ENCODE measurements at places on chromosomes 3 and 15.

GRCh38 chr3:184289426-184289938, 9.6 kb upstream of the PSMD2 start:
- DNase-seq = no peak

DNA sequence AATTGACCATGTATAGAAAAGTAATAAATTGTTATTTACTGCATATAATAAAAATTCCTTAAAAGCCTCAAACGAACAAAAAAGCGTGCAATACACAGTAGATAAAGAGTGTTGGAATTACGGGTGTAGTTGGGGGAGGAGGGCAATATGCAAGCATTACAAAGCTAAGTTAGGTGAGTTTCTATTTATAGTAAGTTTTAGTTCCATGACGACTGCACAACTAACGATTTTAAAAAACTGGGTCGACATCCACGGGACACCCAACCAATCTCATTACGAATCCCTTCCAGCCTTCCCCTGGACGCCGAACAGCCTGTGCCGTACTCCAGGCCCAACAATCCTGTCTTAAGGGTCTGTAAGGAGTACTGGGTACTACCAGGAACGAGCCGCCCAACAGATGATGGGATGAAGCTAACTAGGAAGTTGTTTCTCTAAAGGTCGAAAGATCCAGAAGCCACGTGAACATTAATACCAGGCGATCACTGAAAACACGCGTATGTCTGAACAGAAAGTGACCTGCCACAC, 677 bp downstream of the POLQ start:
- DNase-seq = no peak

DNA sequence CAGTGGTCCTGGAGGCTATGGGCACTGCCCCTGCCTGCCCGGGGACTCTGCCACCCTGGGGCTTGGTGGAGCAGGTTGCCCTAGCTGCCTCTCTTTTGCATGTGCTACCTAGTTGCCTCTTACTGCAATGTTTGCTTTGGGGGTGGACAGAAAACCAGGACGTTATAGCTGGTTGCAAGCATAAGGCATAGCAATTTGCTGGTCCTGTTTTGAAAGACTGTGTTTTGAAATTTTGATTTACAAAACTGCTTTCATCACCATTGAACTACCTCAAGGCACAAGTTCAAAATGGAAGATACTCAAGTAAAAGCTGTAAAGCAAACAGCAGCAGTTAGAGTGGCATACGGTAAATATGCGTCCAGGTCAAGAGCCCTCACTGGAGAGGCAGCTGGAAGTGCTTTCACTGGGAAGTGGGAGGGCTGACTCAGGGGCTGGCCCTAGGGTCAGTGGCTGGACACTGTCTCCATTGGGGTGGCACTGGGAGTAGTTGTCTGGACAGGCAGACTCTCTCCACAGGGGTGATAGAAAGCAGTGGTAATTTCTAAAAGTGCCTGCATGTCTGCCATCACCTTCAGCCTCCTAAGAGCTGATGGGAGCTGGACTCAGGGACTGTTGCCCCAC, 138.1 kb downstream of the CHDH start:
- DNase-seq = no peak

GRCh38 chr3:80855482-80855881, 906.0 kb downstream of the GBE1 start:
- DNase-seq = no peak

- DNase-seq = no peak
Measured at GRCh38 chr15:100107151-100107550, 234.6 kb downstream of the ADAMTS17 start.

GRCh38 chr15:59696332-59696731, 7.2 kb upstream of the BNIP2 start:
- DNase-seq = no peak

DNA sequence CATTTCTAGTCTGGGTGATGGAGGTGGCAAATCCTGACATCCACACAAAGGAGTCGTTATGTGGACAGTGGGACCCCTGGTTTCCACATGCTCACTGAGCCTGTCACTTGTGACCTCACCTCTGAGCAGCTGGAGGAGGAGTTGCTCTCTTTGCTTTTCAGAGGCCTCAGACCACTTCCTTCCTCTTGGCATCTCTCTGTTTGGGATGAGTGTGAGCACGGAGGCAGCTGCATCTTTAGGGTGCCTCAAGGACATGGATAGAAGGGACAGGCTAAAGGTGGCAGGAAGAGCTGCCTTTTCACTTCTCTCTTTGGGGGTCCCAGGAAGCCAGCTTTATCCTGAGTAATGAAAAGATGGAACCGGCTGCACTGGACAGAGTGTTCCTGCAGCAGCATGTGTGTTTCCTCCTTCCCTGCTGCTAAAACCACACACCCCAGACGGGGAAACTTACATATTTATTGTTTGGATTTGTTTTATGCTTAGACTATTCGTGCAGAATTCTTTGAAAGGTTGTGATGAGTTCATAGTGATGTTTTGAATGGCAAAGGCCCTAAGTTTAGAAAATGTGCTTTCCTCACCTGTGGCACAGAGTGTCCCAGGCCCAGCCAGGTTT, 31.8 kb downstream of the GPR171 start:
- no peak for DNase-seq

GRCh38 chr15:35546511-35547381, 781 bp upstream of the DPH6 start:
- no peak for DNase-seq

GRCh38 chr15:82807920-82808633, 1.4 kb upstream of the WHAMM start:
- no peak for DNase-seq

DNA sequence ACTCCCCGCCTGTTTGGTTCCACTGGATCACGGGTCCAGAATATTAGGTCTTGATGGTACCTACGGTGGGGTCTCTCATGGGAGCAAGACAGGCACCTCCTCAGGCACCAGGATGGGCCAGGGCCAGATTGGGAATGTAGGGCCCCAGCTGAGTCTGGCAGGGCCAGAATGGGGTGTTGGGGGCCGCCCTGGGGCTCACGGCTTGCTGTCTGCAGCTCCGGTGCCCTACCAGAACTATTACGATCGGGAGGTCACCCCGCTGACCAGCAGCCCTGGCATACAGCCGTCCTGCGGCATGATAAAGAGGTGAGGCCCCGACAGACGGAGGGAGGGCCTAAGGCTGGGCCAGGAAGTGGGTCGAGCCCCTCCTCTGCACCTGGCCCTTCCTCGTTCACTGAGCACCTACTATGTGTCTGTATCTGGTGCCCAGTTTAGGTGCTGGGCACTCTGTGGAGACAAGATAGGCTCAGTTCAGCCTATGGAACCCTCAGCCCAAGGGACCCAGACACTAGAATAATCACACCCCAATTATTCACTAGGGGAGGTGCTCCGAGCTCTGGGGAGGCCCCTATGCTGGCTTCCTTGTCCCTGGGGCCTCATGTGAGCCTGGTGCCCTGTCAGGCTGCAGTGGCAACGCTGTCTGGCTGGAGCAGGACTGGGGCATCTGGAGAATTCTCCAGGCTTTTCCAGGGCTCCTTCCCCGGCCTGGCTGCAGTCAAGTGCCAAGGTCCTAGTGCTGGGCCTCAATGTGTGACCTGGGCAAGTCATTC, 37.9 kb downstream of the PSTPIP1 start:
- no peak for DNase-seq

- DNase-seq = no peak
Measured at GRCh38 chr3:115525731-115526130, 97.6 kb upstream of the GAP43 start.

GRCh38 chr3:160001148-160001760, 12.6 kb downstream of the IL12A start:
- DNase-seq = no peak

- DNase-seq = no peak
Measured at GRCh38 chr15:78079298-78080087, 2.0 kb upstream of the TBC1D2B start.

DNA sequence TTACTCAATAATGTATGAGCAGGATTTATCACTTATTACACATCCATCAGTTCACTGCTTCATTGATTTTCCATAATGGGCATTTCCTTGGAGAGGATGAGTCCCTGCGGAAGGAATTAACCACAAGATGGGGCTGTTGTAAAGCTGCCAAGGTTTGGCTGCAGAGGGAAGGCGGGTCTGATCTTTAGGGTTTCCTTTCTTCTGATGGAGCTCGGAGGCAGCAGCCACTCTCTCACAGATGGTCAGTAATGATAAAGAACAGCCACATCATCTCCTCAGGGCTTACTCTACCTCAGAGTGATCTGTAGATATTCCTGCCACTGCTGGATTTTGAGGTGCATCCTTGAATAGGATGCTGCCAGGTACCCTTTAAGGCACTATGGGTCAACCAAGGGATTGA, 115.2 kb downstream of the USP13 start:
- DNase-seq = no peak

DNA sequence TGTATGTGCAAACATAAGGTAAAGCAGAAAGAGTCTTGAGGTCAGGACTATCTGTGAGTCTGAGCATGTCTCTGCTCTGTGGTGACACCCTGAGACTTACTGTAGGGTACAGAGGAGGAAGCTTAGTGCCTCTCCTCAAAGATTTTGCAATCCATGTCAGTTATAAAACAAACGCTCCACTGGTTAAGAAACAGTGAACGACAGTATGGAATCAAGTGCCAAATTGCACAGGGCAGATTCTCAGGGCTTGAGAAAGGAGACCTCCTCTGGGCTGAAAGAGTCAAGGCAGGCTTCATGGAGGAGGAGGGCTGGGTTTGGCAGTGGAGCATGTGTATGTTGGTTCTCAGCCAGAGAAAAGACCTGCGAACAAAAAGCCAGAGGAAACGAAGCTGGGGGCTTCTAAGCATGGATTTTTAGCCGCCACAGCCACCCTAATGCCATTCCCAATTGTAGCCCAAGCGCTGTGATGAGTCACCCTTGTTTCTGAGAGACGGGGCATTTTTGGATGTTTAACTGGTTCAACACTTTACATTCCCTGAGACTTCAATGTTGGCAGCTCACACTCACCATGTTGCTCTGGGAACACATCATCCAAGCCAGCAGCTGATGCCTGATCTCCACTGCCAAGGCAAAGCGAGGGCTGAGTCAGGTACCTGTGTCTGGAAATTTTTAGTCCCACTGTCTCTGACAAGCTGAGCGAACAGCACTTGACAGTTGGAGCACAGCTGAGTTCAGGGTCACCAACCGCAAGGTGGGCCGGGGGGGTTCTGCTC, 3.4 kb upstream of the DGKG start:
- no peak for DNase-seq

- DNase-seq = no peak
Measured at GRCh38 chr15:34241376-34242330, 16.8 kb downstream of the EMC4 start.

GRCh38 chr3:159881208-159881607, 107.4 kb upstream of the IL12A start:
- no peak for DNase-seq

GRCh38 chr3:95586754-95587153, 1227.6 kb upstream of the EPHA6 start:
- DNase-seq = no peak

DNA sequence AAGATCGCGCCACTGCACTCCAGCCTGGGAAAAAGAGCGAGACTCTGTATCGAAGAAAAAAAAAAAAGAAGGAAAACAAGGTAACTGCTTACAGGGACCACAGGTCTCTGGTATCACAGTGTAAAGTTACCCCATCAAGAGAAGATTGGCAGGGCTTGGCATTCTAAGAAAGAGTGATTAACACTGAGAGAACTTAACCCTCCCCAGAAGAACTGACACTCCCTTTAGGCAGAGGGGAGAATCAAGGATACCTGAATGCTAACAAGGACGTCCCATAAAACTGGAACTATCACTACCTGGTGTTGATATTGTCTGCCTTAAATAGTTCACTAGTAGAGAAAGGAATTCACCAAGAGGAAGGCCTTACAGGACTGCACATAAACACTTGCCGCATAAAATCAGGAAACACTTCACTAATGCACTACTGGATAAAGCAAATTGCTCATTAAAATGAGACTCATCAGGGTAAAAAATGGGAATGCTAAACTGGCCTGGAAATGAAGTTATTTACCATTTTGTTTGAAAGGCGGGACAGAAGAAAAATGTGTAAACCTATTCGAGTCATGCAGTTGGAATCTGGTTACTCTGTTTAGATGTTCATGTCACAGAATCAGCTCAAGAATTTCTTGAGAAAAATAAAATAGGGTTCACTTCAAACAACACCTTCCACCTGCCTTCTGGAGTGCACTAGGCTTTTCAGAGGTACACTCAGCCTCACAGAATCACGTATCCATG, 121.6 kb downstream of the FOXP1 start:
- no peak for DNase-seq

DNA sequence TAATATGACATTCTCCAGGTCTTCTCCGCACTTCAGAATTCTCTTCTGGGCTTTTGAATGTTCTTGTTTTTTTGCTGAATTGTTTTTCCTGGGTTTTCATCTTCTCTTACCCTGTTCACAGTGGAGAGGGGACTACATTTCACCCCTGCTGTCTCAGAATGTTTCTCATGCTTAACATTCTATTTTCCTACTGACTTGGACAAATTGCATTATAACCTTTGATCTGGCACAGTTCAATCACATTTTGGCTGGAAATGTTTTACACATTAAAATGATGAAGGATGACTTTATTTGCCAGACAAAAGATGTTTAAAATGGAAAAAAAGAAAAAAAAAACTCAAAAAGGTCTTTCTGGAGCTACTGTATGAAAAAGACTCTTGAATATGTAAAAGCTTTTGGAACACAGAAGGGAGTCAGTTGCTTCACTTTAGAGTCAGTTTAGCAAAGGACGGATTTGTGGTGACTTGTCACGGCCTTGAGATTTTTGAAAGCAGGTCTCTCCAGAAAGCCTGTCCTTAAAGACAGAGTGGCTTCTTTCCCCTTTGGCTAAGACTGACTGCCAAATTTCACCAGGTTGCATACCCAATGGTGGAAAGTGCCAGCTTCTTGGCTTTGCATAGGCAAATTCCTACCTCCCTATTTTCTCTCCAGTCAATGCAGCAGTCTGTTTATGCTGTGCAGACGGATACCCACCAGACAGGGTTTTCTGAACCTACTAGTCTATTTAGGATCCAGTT, 401.0 kb upstream of the TBL1XR1 start:
- DNase-seq = no peak

GRCh38 chr3:132964266-132964665, 73.9 kb upstream of the TMEM108 start:
- no peak for DNase-seq

GRCh38 chr3:4595710-4596113, 102.6 kb downstream of the ITPR1 start:
- DNase-seq = no peak

DNA sequence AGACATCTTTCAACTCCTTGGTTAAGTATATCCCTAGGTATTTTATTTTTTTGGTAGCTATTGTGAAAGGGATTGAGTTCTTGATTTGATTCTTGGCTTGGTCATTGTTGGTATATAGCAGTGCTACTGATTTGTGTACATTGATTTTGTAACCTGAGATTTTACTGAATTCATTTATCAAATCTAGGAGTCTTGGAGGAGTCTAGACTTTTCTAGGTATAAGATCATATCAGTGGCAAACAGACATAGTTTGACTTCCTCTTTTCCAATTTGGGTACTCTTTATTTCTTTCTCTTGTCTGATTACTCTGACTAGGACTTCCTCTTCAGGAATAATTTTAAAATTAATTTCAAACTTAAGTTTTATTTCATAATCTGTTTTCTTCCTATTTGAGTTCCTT, 125.2 kb downstream of the OCA2 start:
- no peak for DNase-seq

DNA sequence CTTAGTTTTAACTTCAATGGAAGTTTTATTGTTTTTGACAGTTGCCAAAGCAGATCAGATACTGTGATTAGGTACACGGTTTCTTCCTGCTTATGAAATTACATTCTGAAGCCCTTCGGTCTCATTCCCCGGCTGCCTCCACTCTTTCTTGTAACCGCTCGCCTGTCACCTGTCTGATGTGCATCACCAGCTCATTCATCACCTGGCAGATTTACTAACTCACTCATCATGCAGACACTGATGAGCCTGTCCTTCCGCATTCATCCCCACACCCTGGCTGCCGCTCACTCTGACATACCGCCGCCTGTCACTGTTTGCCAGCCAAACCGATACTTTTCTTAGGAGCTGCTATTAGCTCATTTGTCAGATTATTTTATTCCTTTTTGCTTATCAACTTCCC, 82.8 kb upstream of the NSMCE3 start:
- no peak for DNase-seq

Measured in esophagus squamous epithelium (tissue), 5 donors.